ENCODE measurements at places on chromosomes 1 and 21.

GRCh38 chr1:178262120-178262500, 168.2 kb downstream of the RASAL2 start:
- no peak for DNase-seq

DNA sequence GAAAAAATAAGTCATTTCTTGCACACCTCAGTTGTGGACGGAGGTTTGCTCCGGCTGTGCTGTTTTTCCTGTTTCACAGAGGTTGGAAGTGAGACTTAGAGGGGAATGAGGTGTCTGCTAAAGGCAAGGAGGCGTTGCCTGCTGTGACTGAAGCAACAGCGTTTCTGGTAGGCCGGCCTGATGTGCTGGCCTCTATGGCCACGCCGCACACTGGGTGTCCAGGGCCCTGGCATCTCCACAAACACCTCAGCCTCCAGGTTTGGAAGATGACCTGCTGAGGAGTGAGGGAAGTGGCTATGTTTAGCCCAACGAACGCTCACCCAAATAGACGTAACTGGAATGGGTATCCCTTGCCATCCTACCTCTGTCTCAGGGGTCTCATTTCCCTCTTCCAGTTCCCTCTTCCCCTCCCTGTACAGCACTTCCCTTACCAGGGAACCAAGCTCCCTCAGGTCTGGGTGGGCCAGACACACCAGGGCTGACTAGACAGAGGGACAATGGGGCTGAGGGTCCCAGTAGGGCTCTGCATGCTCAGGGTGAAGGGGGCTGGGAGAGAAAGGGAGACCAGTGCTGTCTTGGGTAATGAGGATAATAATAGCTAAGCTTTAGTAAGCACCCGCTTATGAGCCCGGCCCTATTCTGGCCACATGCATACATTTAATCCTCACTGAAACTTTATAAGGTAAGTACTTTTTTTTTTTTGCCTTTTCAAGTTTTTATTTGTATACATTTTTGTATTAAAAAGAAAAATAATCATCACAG, 11.9 kb downstream of the CACNA1S start:
- no peak for DNase-seq

DNA sequence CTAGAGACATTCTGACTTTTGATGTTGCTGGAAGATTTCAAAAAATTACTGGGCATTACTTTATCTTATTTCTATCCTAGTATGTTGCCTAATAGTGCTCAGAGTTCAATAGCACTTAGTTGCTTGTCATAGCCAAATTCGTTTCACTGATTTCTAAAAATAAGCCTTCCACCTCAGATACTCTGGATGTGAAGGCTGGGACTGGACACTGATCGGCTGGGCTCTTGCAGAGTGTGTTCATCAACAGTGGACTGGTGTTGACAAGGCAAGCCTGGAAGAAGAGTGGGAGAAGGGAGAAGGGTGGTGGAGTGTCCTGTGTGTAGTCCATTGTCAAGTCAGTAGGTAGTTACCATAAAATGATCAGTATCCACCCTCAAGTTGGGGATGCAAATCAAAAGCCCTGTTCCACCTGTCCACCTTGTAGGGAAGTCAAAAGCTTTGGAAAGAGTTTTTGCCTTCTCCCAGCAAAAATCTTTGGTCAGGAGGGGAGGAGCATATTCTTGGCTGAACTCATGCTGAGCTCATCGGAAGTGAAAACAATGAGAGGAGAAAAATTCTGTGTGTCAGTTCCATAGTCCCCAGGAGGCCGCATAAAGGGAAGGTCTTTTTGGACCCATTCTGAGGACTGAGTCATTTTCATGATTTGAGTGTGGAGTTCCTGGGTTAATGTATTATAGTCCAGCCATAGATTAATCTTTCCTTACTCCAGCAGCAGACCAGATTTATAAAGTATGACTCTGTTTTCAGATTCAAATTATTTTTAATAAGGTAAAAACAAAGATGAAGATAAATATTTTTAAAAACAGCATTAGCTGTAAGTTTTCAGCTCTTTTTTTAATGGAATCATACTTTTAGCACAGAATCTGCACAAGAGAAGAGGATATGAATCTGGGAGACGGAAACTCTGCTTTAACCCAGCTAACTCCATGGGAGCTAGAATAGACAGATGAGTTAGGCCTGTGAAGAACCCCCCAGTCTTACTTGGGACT, 99.5 kb upstream of the BMP8A start:
- DNase-seq = no peak

DNA sequence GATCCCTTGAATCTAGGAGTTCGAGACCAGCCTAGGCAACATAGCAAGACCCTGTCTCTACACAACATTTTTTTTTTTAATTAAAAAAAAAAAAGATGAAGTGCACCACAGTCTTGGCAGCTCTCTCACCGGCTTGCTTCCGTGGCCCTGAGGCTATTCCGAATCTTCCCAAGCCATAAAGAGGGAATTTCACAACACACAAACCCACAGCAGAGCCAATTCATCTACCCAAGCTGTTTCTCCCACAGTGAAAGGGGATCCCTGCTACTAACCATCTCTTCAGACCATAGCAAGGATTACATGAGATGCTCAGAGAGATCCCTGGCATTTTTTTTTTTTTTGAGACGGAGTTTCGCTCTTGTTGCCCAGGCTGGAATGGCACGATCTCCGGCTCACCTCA, 8.3 kb upstream of the CHD5 start:
- DNase-seq = no peak

DNA sequence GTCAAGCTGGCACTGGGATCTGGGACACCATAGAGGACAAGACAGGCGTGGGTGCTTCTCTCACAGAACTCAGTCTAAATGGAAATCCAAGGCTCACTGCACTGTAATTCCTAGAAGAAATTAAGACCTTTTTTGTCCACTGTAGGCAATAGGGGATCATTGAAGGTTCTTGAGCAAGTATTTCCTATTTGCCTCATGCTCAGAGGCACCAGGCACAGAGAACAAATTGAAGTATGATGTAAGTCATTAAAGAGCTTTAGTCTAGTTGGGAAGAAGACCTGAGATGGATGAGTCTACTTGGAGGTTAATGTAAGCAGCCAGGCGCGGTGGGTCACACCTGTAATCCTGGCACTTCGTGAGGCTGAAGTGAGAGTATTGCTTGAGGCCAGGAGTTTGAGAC, 34.6 kb downstream of the EIF2D start:
- no peak for DNase-seq

DNA sequence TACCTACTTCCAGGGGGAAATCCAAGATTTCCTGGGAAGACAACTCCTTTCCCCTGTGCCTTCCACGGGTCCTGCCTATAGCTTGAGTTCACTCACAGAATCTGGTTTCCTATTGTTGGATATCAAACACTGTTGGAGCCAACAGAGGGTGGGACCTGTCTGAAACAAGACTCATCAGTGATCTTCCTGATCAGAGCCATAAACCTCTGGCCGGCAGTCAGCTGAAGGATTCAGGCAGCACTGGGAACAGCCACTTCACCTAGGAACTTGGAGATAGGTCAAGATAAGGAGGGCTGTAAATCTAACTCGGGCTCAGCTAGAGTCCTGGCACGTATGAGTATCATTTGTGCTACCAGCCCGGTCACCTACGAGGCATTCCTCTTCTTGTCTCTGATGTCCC, 23.3 kb downstream of the SH3BP5L start:
- DNase-seq = no peak

GRCh38 chr1:74505928-74506710, 6.3 kb downstream of the LRRC53 start:
- peak; percentile 49 for DNase-seq

DNA sequence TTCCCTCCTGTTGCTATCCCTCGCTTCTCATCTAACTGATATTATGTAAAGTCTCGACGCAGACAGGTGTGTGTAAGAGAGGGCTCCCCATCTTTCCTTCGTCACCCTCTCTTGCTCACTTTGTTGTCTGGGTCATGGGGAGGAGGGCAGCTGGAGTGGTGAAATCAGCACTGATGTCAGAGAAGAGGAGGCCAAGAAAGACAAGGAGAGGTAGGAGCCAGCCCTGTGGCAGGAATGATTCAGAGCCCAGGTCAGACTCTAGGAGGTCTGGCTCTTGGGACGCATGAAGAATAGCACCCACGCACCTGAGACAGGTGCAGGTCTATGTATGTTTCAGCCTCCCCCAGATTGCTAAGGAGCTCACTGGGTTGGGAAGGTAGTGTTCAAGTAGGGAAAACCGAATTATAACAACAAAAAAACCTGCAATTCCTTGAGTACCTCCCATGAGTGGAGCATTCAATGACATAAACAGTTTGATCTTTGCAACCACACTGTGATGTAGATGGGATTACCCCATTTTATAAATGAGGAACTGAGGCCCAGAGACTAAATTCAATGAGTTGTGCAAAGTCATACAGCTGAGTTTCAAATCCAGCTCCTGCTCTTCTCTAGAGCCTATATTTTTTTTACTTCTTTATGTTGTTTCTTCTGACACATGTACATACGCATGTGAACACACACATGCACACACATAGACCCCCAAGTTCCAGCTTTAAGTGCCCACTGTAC, 10.4 kb downstream of the NUAK2 start:
- DNase-seq = peak; percentile 5

DNA sequence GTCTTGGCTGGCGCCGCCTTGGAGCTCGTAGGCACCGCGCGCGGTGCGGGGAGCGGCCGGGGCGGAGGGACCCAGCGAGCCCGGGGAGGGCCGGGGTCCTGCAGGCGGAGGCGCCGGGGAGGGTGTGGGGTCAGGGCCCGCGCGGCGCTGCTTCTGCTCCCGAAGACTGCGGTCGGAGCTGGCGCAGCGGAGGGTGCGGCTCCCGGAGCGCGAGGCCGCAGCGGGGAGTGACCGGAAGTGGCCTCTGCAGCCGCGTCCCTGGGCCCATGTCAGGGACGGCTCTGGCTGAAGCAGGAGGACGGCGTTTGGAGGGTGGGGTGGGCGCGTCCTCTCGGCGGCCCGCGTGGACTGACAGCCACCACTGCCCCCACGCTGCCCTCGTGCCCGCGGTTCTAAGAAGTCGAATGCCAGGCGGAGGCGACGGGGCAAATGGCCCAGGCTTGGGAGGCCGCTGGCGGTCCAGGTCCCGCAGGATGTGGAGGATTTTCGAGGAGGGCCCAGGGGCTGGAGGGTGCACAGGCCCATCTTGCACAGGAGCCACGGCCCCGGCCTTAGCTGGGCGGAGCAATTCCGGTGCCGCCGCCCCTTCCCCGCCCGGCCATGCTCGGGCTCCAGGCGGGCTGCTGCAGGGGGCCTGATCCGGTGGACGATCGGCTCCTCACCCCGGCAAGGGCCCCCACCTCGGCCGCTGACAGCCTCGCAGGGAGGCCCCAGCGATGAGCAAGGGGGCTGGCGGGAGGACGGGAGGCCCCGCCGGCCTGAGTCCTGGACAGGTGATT, 7.7 kb upstream of the ZNF669 start:
- peak; percentile 72 for DNase-seq

GRCh38 chr1:59499273-59499942, 202.5 kb downstream of the FGGY start:
- DNase-seq = peak; percentile 30

DNA sequence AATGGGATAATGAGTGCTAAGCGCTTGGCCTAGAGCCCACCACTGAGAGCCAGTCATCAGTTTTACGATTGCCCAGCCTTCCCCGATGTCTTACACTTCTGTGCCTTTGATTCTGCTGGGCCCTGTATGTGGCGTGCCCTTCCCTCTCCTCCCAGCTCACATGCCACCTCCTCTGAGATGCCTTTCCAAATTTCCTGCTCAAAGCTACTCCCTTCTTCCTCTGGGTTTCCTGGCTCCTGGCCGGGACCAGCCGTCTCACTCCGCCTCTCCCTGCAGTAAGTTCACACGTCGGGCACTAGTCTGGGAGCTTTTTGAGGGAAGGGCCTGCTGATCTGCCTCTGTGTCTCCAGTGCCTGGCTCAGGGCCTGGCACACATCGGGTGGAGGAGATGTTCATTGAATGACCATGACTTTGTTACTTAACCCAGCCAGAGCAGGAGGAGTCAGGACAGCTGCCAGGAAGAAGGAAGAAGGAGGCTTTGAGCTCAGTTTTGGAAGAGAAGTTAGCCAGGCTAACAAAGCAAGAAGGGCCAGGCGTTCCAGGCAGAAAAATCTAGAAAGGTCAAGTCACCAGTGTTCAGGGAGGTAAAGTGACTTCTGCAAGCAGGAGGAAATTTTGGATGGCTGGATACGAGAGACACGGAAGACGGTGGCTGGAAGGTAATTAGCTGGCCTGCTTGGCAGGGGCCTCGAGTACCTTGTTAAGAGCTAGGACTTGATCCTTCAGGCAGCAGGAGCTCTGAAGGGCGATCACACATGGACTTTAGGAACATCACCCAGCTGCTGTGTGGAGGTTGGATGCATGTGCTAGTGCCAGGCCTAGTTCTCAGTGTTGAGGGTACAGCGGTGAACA, 63.6 kb downstream of the EPHB2 start:
- DNase-seq = no peak

DNA sequence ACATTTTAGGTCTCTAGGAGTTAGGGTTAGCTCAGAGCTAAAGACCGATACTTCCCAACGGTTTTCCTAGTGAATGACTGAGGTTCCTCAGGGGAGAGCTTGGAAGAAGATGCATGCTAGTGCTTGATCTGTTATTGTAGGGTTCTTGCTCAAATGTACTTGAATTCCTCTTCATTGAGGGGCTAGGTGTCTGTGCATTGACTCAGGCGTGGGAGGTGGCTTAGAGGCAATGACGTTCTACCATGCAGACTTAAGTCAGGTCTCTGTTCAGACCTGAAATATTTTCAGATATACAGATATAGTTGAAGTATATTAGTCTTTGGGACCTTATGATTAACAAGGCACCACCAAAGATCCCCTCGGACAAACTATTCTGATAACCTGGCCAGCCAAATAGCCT, 23.5 kb downstream of the S100A10 start:
- DNase-seq = no peak

DNA sequence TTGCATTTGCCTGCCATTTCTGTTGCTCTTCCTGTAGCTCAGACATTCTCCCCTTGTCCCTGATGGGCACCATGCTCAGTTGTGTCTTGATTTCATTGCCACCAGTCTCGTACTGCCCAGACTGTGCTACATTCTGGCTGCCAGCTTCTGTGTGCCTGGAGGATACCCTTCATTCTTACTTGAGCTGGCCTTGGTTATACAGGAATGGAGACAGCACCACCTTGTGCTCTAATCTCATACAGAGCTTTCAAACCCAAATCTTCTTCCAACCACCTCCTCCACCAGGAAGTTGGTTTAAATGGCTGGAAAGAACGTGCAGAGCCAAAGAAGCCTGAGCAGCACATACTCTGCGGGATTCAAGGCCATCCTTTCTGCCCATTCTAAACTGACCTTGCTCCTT, 165.3 kb downstream of the SLC35F3 start:
- no peak for DNase-seq

DNA sequence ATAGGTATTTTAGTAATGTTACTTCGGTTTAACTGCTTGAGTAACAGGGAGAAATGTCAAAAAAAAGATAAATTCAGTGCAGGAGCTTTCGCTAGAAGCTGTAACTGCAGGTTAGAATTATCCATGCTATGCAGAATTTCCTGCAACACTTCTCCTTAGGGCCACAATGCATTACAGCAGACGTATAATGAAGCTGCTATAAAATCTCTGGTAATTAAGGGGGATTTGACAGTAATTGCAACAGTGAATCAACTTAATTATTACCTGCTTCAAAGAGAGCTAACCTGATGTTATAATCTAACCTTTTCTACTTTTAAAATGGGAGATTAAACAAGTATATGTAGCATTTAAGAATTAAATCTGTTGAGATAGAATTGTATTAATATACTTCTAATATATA, 92.6 kb downstream of the ATG4C start:
- DNase-seq = no peak

Measured in trophoblast cell (in vitro differentiated cells and primary cell).